ENCODE measurements at places on chromosomes 12 and 14.

- DNase-seq, result no peak
Measured at GRCh38 chr12:32609966-32610365, 69.1 kb upstream of the DNM1L start.

- DNase-seq, result no peak
Measured at GRCh38 chr14:54252072-54252730, 144.6 kb upstream of the CDKN3 start.

DNA sequence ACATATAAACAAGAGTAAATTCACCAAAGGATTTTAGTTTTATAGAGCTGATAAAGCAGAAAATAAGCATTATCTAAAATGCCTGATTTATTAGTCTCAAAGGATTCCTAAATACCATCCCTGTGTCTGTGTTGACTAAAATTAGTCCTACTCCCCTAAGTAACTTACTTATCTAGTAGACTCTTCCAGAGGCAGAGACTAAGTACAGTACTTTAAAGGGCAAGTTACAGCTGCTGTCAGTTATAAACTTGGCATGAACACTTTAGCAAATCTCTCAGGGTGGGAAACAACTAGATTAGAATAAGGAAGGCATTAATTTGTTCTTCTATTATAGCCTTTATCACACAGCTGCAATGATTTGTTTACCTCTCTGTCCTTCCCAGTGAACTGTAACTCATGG, 46.0 kb downstream of the ATP2B1 start:
- DNase-seq, result no peak

GRCh38 chr12:48998497-48999353, 450 bp downstream of the DDN start:
- DNase-seq, result no peak

- DNase-seq, result no peak
Measured at GRCh38 chr12:53765891-53766290, 14.1 kb upstream of the CISTR start.

GRCh38 chr14:48289701-48290100, 614.3 kb upstream of the MDGA2 start:
- no peak for DNase-seq

GRCh38 chr12:18556161-18556560, 181.7 kb downstream of the PLCZ1 start:
- DNase-seq, result no peak

DNA sequence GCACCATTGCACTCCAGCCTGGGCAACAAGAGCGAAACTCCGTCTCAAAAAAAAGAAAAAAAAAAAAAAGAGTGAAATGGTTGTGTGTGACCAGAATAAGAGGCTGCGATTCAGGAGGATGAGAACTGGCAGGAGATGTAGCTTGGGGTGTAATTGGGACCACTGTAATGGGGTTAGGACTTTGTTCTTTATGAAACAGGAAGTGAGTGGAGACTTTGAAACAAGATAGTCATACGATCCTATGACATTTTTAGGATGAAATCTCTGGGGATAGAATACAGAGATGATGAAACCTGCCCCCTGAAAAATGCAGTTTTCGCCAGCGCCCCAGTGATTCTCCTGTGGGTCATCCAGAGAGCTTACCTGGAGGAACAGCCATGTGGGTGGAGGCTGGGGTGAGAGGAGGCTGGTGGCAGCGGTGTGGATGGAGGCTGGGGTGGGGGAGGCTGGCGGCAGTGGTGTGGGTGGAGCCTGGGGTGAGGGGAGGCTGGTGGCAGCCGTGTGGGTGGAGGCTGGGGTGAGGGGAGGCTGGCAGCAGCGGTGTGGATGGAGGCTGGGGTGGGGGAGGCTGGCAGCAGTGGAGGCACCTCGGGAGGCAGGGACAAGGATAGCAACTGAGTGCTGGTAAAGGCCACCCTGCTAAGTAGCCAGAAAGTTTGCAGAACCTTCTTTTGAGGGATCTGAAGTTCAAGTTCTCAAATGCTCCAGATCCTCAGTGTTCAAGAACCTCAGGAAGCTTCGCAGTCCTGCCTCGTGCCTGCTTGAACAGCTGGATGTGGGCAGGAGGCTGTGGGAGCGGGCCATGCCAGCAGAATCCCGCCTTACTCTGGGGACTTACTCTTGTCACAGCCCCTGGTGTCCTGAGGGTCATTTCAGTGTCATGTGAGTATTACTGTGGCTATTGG, 20.2 kb downstream of the FBXL14 start:
- DNase-seq, result no peak

DNA sequence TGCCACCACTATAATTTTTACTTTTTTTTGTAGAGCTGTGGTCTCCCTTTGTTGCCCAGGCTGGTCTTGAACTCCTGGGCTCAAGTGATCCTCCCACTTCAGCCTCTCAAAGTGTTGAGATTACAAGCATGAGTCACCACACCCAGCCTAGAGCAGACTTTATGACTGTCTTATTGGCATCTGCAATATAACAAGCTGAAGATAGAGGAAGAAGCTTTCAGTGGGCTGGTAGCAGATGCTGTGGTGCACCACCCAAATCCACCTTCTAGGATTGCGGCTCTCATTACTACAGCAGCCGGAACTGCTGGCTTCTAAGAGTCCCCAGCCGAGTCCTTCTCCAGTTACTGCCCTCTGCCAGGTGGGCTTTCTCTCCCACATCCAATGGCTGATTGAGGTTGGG, 7.6 kb upstream of the STK38L start:
- no peak for DNase-seq

DNA sequence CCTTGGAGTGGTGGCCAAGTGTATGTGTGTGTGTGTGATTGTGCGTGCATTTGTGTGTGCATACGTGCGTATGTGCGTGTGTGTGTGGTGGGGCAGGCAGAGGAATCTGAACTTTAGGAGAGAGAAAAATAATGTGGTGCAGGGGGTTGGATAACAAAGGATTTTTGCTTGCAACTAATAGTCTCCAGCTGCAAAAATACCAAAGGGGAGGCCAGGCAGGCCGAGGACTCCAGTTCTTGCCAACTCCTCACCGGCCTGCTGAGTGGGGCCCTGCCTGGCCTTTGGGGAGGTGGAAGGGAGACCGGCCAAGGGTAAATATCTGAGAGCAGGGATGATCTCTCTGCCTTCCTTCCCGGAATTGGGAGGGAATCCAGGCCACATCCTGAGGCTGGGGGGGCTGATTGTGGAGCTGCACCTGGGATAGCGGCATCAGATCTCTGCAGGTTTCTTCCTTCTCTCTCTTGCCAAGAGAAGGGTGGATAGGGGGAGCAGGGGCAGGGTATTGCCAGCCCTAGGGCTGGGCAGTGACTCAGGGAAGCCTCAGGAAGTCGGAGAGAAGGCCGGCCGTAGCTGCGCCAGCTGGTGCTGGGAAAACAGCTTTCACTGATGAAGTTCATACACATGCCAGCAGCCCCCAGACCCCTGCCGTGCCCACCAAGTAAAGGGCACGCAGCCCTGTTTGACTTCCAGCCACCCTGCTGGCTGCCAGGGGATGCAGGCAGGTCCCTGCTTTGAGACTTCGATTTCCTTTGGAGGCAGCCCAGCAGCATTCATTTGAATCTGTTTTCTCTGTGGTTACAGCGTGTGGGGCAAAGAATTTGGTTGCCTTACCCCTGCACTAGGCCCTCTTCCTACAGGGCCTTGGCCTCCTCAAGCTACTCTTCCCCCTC, 4.6 kb upstream of the LRP1-AS start:
- peak; percentile 97 for DNase-seq

DNA sequence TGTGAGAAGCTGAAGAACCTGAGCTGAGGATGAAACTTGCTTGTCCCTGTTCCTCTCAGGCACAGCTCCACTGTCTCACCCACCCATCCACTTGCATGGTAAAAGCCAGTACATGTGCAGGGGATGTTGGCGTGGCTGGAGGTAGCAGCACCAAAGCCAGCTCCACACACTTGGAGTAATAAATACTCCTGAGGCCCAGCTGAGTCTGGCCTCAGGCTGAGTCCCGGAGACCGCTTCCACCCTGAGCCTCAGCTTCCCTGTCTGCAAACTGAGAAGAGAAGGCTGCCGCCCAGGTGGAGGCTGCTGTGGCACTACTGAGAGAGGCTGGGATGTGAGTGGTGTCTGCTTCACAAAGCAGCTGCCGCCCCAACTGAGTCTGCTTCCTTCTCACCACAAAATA, 19.2 kb downstream of the CHGA start:
- DNase-seq, result no peak

DNA sequence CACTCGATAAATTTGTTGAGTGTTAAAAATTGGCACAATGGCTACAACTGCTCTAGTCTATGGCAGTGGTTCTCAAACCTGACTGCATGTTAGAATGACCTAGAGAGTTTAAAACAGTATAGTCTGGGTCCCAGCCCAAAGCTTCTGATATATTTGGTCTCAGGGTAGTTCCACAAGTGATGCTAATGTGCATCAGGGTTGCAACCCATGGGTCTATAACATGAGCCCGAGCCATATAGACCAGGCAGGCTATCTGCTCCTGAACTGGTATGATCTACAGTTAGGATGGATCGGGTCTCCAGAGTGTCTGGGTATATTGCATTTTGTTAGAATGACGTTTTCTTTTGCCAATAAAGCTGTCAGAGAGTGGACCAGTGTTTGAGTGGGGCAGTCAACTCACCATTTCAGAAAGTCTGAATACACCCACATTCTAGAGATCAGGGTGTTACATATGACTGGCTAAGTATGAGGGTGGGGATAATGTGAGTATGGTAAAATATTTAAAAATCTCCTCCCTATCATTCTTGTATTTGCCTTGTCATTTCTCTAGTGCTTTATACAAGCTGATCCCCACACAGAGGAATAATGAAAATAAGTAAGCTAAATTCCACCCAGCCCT, 80.9 kb downstream of the FRMD6 start:
- no peak for DNase-seq

DNA sequence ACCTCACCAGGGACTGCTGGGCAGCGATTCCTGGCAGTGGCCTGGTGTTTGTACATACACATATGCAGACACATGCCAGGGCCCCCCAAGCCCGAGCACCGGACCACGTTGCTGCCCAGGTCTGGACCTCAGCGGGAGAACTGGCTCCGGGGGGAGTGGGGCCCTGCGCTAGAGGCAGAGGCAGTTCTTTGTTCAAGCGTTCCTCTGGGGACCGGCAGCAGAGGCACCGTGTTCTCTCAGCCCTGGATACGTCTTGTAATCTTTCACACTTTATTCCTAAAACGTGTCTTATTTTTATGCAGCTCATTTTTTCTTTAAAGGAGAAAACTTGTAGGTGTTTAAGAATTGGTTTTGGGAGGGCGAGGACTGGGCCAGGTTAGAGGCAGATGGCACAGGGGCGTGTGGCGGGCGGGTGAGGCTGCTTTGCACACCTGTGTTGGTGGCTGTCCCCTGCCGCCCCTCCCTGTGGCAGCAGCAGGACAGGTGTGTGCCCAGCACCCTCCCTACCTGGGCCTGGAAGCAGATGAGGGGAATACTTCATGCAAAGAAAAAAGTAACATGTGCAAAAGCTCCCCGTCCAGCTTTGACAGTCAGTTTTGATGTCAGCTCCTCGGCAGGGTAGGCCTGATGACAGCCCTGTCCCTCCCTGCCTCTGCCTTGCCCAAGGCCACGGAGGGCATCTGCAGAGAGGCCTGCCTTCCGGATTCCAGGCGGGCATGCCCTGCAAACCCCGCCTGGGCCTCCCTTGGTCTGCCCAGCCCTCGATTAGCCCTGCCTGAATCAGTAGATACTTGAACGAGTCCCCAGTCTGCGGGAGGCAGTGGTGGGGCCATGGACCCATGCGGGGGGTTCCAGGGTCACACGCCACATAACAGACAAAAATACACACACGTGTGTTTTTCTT, 7.0 kb upstream of the PUS1 start:
- no peak for DNase-seq

DNA sequence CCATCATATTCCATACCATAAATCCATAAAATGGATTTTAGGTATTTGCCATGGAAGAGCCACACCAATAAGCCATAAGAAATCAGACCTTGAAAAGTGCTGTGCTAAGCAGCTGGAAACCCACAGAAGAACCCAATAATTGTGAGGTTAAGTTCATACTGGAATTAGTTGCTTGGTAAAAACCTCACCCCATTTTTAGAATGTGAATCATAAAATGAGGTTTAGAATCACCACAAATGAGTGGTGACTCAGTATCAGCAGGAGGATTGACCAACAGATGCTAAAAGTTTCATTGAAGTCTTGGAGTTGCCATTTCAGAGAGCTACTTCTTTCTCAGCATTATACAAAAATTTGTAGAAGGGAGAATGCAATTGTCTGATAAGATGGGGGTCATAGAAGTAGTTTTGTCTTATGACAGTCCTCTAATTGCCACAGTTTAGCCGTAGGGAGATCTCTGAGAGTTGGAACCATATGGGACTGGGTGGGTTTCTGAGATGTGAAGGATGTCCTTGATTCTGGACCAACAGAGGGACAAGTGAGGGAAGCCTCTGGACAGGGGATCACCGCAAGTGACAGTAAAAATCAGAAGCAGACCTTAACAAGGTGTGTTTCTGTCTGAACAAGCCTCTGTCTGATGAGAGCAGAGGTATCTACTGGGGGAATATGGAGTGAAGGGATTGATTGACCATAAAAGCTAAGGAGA, 1.4 kb upstream of the STON2 start:
- DNase-seq, result no peak

DNA sequence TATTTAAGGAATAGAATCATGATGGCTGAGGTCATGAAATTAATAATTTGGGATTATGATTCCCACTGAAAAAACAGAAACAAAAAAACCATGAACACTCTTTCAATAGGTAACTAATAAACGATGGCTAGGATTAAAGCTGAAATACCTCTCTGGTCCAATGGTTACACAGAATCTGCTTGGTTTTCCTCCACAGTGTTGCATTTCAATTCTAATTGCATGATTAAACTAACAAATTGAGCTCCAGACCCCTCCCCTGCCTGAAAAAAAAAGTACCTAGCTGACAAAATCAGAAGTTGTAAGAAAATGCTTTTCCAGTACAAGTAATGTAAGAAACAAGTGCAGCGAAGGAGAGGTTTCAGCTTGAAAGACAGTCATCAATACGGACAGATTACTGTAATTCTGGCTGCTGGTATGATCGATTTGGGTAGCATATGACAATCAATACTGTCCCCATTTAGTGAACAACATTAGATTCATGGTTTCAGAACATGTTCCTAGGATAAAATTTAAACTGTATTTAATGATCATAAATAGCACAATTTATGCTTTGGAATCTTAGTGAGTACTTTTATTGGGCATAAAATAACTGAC, 32.0 kb downstream of the INSM2 start:
- no peak for DNase-seq

DNA sequence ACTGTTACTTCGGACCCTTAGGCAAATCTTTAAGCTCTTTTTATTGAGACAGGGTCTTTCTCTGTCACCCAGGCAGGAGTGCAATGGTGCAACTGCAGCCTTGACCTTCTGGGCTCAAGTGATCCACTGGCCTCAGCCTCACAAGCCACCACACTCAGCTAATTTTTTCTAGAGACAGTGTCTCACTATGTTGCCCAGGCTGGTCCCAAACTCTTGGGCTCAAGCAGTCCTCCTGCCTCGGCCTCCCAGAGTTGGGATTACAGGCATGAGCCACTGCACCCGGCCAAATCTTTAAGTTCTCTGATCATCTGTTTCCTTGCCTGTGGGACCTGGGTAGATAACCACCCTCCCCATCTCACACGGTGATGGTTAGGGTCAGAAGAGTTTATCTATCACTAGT, 2.3 kb upstream of the GPX2 start:
- DNase-seq, result no peak

GRCh38 chr12:80681287-80681686, 26.1 kb upstream of the MYF6 start:
- DNase-seq, result no peak

GRCh38 chr14:93688239-93688666, 100.0 kb downstream of the PRIMA1 start:
- DNase-seq, result no peak

All from G401 (cell line).